NCI-H1436 treated with DMSO at 0.1 percent for 48 hours (cell line): ENCODE measurements at places on chromosomes 2 and 18.

- no peak for DNase-seq
Observed at GRCh38 chr2:51071191-51071590, 39.3 kb upstream of the NRXN1 start.

DNA sequence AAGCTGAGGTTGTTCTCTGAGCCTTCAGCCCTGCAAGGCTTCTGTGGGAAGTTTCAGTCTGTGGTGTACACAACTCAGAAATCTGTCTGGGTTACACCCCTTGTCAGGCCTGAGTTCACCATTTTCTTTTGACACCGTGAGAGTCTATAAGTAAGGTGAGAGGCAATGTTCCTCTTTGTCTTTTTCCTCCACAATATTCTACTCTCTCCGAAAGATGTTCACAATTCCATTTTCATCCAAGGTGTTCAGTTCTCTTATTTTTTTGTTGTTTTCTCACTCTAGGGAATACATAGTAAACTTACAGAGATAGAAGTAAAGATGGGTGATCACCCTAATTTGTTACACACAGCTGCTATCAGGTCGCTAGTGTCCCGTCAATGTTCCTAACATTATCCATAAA is 3.2 kb downstream of the ERMN start:
- no peak for DNase-seq

GRCh38 chr2:158489366-158490112 is 32.8 kb downstream of the PKP4 start:
- DNase-seq, result no peak

DNA sequence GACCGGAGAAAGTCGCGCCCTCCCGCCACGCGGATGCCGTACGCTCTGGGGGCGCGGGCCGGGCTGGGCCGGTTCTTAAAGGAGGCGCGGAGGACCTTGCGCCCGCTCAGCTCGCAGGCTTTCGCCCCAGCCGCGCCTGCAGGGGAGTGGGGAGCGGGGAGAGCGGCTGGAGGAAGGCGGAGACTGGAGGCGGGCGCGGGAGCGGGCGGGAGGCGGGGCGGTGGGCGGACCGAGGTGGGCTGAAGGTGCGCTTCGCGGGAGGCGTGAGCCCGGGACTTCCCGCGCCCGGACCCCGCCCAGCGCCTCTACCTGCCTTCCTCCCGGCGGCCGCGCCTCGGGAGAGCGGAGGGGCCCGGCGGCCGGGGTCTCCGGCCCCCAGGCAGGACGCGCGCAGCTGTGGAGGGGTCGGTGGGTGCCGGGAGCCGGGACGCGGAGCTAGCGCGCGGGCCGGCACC is at the start of gene ADRA2B:
Gene ADRA2B, minus strand, starts transcription at position 148 of the 455 bp plus-strand sequence. CDS start 422 bp downstream, outside the sequence.
- DNase-seq, result no peak

GRCh38 chr2:68230241-68231060 is 21.9 kb downstream of the PPP3R1 start:
- DNase-seq, result no peak

DNA sequence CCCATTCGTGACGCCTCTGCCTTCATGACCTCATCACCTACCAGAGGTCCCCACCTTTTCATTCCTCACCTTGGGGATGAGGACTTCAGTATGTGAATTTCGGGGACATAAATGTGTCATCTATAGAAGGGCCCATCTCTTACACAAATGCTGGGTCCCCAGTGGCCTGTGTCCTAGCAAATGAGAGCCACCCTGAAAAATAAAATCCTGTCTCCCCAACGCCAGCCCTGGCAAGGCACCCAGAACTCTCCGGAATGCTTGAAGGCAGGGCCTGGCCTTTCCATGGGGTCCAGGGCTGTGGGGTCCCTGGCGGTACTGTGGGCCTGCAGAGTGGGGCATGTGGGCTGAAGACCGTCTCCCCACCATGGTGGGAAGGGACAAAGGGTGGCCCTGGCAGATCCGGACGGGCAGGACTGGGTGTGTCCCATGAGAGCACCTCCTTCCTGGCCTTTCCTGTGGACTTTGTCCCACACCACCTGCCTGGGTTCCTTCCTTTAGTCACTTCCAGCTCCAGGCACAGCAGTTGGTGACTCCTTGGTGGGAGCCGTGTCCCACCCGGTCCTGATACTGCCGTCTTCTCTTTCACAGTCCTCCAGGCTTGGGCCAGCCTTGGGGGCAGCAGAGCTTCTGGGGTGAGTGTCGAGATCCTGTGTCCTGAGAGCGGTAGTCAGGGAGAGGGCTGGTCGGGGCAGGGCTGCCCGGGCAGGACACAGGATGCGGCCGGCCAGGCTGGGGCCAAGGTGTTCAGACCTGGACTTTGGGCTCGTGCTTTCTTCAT is 18.6 kb downstream of the CAPN10 start:
- no peak for DNase-seq

- no peak for DNase-seq
Observed at GRCh38 chr2:101114815-101115214, 36.4 kb downstream of the TBC1D8 start.

GRCh38 chr2:204487447-204488229 is 57.6 kb upstream of the PARD3B start:
- DNase-seq, result no peak

GRCh38 chr2:39816428-39816827 is 37.4 kb upstream of the THUMPD2 start:
- no peak for DNase-seq

- DNase-seq, result no peak
Observed at GRCh38 chr2:190679813-190680591, 31.1 kb downstream of the NAB1 start.

GRCh38 chr2:152453129-152453911 is 118.3 kb downstream of the FMNL2 start:
- no peak for DNase-seq

DNA sequence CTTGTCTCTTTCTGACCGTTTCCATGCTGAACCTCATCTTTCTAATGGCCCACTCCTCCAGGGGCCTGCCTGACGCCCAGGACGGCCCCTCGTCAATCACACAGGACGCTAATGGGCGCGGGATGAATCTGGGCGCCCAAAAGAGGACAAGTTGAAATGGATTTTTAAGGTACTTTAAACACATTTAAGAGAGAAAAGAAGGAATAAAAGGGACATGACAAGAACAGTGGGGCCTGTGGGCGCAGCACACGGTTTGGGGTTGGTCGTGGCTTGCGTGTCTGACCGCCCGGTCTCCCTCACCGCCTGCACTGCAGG is 607 bp upstream of the UBE2F start:
- no peak for DNase-seq

DNA sequence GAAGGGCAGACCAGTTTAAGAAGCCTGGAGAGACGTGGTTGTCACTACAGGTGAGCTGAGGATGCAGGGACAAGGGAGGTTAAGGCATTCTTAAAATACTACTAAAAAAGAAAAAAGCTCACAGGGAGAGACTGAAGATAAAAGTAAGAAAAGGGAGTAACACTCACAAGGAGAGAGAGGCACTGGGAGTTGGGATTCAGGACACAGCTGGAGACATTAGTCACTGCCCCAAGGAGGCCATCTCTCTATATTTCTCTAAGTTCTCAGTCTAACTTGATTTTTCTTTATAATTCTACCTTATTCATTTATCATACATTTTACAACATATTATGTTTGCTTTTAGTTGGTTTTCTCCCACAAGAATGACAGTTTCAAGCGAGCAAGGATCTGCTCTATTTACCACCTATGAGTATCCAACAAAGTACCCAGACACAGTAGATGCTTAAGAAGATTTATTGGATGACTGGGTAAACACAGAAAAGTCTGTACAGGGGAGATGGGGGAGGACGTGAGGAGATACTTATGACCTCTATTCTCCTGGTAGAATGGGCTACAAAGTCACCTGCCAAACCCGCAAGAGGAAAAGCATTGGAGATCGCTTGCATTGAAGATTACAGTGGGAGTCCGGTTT is 2.2 kb downstream of the SERPINE2 start:
- DNase-seq, result no peak

DNA sequence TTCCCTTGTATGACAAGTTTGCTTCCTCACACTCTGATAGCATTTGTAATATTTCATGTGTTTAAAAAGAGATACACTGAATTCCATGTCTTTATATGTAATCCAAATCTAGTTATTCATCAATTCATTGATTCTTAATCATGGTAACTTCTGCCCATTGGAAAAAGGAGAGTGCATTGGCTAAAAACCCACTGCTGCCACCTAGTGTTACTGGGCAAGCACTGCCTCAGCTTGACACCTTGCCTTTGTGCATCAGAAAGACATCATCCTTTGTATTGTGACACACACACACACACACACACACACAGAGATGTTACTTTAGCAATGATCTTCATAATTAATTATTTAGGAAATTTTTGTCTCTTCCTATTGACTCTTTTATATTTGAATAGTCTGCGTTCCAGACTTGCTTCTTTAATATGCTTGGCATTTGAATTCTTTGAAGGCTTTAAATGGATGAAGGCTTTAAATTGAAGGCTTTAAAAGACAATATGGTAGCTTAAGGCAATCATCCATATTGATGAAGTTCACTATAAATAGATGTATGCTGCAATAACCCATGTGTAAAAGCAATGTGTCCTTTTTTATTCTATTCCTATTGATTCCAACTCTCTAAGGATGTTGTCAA is 414.2 kb upstream of the CHST9 start:
- DNase-seq, result no peak

GRCh38 chr2:214695789-214696188 is 113.7 kb downstream of the BARD1 start:
- DNase-seq, result no peak

- no peak for DNase-seq
Observed at GRCh38 chr18:59155153-59155552, 15.5 kb downstream of the SEC11C start.

DNA sequence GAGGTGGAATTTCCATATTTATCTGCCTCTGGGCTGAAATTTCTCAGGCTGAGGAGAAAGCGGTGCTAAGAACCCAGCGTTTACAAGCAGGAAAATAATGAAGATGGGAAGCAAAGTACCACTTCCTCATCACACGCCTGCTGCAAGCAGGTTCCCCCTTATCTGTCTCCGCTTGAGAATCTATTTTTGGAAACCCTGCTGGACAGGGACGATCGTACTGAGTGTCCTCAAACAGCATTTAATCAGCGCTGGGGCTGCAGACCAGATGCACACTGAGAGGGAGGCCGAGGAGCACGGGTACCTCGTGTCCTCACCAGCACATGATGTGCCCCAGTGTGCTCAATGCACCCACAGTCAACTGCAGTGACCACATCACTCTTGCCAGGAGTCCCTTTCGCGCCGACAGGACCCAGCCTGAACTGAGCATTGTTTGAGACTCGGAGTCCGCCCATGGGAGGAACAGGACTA is 160.4 kb downstream of the HDAC4 start:
- no peak for DNase-seq

GRCh38 chr2:190948671-190949070 is 65.3 kb downstream of the STAT1 start:
- DNase-seq, result no peak

DNA sequence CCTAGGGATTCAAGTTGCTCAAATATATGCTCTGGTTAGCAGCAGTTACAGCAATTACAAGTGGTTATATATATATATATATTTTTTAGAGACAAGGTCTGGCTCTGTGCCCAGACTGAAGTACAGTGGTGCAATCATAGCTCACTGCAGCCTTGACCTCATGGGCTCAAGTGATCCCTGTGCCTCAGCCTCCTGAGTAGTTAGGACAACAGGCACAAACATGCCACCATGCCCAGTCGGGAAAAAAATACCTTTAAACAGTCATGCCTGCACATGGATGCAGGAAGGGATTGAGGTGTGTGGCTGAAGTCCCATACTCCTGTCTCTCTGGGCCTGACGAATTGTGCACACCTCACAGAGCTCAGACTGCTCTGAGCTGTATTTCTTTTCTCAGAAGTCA is 19.6 kb upstream of the DNAH7 start:
- no peak for DNase-seq

DNA sequence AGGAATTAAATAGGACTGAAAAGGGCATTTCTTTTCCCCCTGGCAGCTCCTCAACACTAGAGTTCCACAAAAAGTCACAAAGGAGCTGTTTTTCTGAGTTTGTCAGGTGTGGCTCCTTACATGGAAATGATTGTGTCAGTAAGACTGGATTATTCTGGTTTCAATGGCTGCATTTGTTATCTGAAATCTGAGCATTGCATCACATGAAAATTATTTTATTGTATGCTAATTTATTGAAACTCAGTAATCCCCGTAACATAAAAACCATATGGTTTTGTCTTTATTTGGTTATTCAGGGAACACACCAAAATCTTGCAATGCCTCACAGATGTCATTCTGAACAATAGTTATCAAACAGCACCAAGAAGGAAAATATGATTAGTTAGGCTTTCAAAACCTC is 439.7 kb upstream of the TNP1 start:
- no peak for DNase-seq
